Psoas muscle (tissue), 8 donors: ENCODE measurements at places on chromosomes 3 and 15. TPM values are rescaled to one million over a fixed set of nuclear protein-coding genes. Genes with fewer than 3 reads are reported as not detected.

DNA sequence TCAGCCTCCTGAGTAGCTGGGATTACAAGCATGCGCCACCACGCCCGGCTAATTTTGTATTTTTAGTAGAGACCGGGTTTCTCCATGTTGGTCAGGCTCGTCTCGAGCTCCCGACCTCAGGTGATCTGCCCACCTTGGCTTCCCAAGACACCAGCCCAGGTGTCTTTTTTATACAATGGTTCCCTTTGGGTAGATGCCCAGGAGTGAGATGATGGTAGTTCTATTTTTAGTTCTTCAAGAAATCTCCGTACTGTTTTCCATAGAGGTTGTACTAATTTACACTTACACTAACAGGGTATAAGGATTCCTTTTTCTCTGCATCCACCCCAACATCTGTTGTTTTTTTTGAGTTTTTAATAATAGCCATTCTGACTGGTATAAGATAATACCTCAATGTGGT lies 94.3 kb downstream of the IGF2BP2 start:
- DNase-seq: no peak

DNA sequence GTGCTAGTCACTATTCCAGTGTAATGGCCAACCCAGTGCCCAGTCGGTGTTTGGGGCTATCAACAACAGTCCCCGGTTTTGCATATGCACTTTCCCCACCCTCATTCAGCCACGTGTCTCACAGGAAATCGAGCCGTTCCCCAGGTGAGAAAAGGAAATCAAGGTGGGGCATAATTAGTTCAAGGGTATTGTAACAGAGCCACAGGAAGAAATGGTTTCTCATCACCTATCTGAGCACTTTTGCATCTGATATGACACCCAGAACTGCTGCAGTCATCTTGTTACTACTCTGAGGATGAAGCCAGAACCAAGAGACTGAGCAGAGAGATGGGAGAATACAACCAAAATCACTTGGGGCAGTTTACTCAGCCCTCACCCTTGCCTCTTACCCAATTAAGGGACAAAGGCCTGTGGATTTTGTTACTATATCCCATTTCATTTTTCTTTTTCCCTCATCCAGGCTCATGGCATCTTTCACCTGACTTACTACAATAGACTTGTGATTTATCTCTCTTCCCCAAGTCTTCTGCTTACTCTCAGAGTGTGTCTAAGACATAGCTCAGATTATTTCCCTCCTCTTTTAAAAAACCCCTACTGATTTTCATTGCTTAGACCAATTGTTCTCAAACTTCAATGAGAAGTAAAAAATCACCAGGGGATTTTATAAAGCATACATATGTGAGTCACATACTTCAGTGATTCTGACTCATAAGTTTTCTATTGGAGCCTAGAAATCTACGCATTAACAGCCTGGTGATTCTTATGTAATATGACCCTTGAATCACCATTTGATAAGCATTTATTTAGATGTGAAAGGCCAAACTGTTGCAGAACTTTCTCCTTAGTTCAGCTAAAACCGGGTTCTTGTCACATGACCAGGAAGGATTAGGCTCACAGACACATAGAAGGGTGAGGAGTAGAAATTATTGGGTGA lies 40.5 kb downstream of the TRAT1 start:
- no peak for DNase-seq

GRCh38 chr15:25408428-25408827 lies 30.4 kb downstream of the UBE3A start:
- no peak for DNase-seq

- no peak for DNase-seq
These were observed 47.4 kb upstream of the MKRN3 start for GRCh38 chr15:23518104-23518503.

Gene LCMT2
- 7.8 TPM for polyA plus RNA-seq

Gene ADCY5
- 1.2 TPM for polyA plus RNA-seq
